ENCODE measurements at places on chromosomes 12 and 14.

- DNase-seq, result no peak
Measured at GRCh38 chr12:83979785-83980184, 932.8 kb downstream of the SLC6A15 start.

GRCh38 chr14:64915797-64916196 lies 1.5 kb downstream of the CHURC1 start:
- DNase-seq, result no peak

GRCh38 chr14:24920265-24921075 lies 129.5 kb downstream of the STXBP6 start:
- DNase-seq, result no peak

DNA sequence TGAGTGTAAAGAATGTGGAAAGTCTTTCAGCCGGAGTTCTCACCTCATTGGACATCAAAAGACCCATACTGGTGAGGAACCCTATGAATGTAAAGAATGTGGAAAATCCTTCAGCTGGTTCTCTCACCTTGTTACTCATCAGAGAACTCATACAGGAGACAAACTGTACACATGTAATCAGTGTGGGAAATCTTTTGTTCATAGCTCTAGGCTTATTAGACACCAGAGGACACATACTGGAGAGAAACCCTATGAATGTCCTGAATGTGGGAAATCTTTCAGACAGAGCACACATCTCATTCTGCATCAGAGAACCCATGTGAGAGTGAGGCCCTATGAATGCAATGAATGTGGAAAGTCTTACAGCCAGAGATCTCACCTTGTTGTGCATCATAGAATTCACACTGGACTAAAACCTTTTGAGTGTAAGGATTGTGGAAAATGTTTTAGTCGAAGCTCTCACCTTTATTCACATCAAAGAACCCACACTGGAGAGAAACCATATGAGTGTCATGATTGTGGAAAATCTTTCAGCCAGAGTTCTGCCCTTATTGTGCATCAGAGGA lies 25.1 kb upstream of the ZNF268 start:
- DNase-seq, result no peak

- no peak for DNase-seq
Measured at GRCh38 chr12:64137117-64137516, 85.0 kb downstream of the KICS2 start.

- no peak for DNase-seq
Measured at GRCh38 chr12:83826112-83826511, 1086.5 kb downstream of the SLC6A15 start.

DNA sequence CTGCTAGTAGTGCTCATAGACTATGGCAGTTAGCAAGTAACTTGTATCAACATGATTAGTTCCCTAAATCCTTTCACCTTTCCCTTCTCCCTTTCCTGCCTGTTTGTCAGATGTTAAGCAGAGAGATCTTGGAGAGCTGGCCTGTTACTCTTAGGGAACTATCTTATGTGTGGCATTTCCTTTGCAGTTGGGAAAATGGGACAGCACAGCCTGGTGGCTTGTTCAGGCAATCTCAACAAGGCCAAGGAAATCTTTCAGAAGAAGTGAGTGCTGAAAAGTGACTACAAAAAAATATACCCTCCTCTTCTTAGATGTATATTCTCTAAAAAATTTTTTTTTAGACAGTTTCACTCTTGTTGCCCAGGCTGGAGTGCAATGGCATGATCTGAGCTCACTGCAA lies 7.4 kb downstream of the PARP2 start:
- no peak for DNase-seq

DNA sequence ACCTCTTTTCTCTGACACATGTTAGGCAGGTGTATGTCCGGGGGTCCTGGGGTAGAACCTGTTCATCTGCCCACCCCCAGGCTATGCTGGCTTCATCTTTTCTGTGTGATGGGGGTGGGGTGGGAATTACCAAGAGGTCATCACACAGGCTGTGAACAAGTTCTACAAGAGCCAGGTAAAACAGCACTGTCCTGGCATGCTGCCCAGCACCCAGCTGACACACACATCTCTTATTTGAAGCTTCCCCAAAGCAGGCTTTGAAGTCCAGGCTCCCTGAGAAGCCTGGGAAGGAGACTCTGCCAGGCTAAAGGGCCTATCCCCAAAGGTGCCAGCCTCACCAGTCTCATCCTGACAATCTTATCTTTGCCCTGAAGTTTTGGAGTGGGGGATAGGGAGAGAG lies 141.1 kb downstream of the ALG10 start:
- no peak for DNase-seq

DNA sequence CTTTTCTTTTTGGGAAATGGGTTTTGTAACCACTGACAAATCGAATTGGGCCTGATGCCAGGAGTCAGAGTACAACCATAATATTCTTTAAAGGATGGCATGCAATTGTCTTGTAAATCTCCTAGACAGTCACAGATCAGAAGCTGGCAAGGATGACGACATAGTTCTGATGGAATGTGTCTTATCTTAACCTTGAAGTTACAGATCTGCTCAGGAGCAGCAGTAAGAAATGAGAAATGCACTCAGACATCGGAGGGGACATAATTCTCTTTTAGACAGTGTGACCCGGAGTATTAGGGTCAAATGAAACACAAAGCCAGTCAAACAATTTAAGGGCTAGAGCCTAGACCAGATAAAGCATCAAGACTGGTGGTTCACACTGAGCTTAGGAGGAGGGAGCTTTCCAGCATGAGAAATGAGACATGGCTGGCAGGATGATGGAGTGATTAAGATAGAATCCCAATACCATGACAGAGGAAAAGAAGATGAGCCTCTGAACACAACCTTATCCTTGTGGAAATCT lies 17.5 kb downstream of the CBX5 start:
- DNase-seq, result no peak

GRCh38 chr14:23660290-23661226 lies 24.4 kb downstream of the DHRS2 start:
- peak; percentile 8 for DNase-seq

DNA sequence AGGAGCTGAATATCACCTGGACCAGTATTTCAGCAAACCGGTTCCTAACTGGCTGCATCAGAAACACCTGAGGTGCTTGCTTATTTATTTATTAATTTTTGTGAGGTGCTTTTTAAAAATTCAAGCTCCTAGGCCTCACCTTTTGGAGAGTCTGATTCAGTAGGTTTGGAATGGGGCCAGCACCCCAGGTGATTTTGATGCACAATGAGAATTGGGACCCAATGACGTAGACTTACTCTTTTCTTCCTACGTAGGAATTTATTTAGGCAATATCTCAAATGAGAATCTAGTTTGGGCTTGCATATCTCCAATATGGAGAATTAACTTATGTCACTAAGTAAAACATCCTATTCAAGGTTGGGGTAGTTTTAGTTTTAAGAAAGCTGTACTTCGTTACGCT lies 7.3 kb downstream of the YEATS4 start:
- no peak for DNase-seq

DNA sequence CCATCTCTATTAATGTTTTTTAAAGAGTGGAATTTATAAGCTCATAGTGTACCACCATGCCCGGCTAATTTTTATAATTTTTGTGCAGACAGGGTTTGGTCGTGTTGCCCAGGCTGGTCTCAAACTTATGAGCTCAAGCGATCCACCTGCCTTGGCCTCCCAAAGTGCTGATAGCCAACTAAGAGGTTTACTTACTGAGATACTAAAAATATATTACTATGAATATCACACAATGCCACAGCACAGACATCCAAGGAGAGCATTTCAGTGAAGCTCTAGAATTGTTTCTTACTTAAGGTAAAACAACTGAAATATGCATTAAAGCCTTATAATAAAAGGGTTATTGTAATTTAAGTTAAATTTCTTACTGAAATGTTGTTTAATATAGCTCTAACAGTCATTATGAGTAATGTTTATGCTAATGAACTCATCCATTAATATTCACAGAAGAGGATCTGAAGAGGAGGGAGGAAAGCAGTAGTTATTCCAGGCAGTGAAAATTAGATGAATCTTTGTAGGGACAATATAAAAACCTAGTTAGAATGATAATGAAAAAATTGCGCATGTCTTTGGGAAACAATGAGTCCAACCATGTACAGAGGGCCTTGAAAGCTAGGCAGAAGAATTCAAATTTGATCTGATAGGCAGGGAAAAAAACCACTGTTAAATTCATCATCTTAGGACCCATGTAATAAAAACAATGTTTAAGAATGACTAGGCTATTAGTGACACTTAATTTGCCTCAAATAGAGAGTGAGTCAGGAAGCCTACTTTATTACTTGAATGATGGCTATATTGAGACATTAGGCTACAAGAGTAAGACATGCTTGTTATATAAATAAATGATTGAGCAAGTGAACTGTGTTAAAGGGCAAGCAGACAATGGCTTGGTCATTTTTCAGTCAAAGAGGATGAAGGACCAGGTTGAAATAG lies 99.2 kb downstream of the SLC41A2 start:
- DNase-seq, result no peak

DNA sequence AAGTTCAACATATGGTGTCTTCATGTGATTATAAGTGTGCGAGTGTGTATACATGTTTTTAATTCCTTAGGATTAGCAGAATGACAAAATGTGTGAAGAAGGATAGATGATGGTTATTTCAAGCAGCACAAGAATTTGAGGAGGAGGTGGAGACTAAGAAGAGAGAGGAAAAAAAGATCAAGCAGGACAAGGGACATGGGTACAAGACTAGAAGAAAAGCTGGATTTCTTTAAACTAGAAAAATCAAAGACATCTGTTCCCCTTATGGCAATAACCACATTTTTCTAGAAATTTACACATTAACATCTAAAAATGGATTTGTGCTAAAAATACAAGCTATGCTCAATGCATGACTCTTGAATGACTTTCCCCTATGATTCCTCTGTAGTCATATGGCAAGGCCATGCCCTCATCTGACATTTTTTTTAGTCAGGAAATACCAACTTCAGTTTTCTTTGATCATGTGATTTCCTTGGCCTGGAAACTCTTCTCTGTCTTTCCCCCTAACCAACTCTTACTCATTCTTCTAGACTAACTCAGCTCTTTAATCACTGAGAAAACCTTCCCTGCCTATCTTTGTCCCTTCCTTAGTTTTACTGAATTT lies 435.8 kb downstream of the NRXN3 start:
- no peak for DNase-seq

- DNase-seq, result no peak
Measured at GRCh38 chr12:75526655-75527511, 15.5 kb upstream of the KRR1 start.

DNA sequence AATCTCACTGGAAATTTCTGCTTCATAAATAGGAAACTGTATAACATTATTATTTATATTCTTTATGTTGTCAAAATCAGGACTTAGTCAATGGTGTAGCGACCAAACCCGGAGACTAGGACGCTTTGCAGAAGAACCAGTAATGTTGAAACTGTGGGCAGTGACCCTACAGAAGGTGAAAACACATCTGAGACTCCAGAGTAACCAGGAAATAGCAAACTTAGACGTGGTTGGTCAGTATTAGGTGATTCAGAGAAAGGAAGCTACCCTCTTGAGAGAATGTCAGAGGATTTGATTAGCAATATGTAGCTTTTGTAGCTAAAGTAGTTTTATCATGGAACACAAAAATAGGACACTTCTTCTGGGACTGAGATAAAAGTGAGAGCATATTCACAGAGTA lies 381.9 kb downstream of the SLC16A7 start:
- no peak for DNase-seq

- DNase-seq, result no peak
Measured at GRCh38 chr14:75614179-75614578, 35.8 kb downstream of the FLVCR2 start.

DNA sequence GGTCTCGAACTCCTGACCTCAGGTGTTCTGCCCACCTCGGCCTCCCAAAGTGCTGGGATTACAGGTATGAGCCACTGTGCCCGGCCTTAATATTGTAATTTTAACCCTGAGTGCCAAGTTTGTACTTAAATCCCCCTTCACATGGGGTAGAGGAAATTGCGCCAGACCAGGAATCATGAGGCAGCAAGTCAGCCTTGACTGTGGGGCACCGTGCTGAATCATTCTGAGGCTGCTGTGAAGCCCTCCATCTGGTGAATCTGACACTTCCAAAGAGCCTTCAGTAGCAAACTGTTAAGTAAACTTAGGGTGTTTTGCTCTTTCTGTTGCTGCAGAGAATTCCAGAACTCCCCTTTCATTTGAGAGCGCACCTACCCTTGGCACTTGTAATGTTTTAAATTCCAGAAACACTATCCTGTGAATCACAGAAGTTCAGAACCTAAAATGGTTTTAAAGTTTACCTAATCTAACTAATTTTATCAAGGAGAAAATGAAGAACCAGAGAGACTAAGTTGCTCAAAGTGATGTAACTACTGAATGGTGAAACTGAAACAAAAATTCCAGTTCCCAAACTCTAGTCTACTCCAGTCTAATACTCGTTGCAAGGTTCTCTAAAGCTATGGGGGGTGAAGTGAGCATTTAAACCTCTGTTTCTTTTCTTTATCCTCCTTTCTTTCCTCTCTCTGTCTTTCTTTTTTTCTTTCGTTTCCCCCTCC lies 7.5 kb downstream of the HEBP1 start:
- no peak for DNase-seq

GRCh38 chr14:104977681-104978653 lies at the start of gene AHNAK2:
TSS of gene AHNAK2 (minus strand) at chr14:104978374. CDS start at chr14:104978237, 137 bp downstream.
- peak; percentile 43 for DNase-seq

DNA sequence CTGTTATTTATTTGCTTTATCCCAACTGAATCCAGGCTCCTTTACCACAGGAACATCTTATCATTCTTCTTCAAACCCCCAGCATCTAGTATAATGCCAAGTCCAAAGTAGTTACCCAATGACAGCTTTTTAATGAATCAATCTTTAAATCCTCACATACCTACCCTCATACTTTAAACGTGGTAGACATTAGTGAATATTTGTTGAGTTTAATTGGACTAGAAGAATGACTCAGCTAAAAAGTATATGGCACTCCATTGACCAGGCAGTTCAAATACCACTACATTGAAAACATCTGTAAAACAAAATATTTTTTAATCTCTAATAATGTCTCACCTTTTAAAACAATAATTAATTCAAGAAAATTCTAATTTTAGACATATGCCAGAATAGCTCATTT lies 98.1 kb downstream of the ZFC3H1 start:
- DNase-seq, result no peak

DNA sequence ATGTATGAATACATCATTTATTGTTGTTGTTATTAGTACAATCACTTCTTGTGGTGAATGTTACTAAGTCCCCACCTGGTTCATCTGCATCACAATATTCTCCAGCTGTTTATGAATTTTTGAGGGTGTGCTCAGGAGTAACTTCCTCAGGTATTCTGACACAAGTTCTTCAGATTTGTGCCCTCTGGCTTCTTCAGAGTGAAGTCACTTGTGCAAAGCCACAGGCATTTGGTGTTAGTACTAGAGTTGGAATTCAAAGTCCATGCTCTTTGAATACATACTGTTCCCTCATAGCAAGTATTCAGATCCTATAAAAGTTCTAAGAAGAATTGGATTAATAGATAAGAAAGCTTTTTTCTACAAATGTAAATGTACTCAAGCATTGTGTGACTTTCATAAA lies 150.3 kb upstream of the AVPR1A start:
- no peak for DNase-seq

- peak; percentile 23 for DNase-seq
Measured at GRCh38 chr14:60094306-60094897, 2.7 kb downstream of the PCNX4 start.

- DNase-seq, result no peak
Measured at GRCh38 chr12:58441483-58441882, 478.8 kb downstream of the LRIG3 start.
